ENCODE measurements at places on chromosomes 13 and 19.

DNA sequence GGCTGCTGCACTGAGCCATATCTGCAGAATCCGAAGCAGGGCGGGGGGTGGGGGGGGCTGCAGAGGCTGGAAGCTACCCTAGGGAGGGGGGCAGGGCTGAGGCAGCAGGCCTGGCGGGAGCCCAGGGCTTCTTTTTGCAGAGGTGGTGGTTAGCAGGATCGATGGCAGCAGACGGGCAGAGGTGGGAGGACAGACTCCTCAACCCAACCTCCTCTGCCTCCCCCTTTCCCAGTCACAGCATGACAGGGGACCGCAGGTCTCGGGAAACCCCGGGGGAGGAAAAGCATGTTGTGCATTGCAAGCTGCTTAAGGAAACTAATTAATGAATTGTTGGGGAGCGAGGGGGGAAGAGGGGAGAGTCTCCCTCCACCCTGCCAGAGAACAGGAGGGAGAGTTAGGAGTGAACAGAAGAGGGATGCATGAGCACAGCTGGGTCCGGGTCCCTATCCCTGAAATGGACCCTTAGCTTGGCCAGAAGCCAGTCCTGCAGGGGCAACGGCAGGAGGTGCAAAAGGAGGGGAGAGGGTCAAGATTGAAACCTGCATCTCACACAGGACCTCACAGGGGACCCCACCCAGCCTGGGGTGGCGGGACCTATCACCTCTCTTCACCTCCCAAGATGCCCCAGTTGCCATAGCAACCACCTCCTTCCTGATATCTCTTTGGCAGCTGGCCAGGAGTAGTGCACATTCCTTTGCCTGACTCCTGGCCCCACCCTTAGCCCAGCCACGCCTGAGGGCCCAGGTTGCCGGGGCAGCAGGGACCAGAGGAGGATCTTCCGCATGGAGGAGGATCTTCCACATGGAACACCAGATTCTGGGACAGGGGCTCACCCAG lies 1.8 kb downstream of the FXYD7 start:
- no peak for DNase-seq

- no peak for DNase-seq
Measured at GRCh38 chr13:76148374-76148773, 512.2 kb downstream of the LMO7 start.

DNA sequence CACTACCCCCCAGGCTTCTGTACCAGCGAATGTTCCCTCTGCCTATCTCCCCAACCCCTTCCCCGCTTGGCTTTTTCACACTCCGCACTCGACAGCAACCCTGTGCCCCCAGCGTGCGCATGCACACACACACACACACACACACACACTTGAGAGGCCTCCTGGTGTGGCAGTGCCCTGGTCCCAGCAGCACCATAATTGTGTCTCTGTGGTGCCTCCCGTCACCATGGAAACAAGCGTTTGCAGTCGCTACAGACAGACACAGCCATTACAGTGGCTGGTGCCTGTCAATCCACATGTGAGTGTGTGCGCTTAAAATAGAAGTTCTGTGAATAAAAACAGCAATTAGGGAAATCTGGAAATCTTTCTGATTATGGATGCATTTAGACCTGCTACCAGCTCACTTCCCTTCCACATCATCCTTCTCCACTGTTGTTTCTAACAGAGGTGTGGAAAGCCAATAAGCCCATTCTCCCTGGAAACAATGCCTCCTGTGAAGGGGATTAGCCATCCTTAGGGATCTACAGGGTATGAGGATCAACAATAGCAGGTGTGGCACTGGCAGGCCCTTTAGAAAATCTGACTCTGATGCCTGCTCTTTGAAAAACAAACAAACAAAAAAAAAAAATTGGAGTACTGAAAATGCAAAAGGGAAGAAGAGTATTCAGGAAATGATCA lies 146.3 kb downstream of the DCLK1 start:
- DNase-seq: no peak

GRCh38 chr19:38072776-38073750 lies 151.0 kb downstream of the DPF1 start:
- DNase-seq: no peak

GRCh38 chr13:114142640-114143490 lies 10.4 kb upstream of the RASA3 start:
- DNase-seq: no peak

GRCh38 chr19:42250666-42251531 lies 4.0 kb downstream of the ERF start:
- peak; percentile 45 for DNase-seq

GRCh38 chr13:18948012-18948663 lies 233.5 kb downstream of the TUBA3C start:
- no peak for DNase-seq

DNA sequence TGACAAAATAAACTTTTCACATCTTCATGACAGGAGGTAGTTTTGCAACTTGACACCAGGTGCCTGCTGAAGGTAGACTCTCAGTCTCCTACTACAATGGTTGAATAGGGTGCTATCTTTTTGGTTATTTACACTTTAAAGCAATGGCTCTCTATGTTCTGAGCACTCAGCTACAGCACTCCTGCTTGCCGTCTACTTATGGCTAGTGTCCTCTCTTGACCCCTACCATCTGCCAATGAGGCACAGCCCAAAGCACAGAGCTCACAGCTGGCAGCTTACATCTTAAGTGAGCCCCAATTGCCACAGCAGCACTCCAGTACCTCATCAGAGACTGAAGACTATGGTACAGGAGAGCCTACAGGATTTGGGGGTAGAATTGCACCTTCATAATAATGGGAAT lies 11.4 kb downstream of the ZNF708 start:
- DNase-seq: no peak

GRCh38 chr13:35736876-35737275 lies 260.4 kb upstream of the MAB21L1 start:
- DNase-seq: no peak

- no peak for DNase-seq
Measured at GRCh38 chr13:95745289-95745688, 68.3 kb downstream of the DNAJC3 start.

DNA sequence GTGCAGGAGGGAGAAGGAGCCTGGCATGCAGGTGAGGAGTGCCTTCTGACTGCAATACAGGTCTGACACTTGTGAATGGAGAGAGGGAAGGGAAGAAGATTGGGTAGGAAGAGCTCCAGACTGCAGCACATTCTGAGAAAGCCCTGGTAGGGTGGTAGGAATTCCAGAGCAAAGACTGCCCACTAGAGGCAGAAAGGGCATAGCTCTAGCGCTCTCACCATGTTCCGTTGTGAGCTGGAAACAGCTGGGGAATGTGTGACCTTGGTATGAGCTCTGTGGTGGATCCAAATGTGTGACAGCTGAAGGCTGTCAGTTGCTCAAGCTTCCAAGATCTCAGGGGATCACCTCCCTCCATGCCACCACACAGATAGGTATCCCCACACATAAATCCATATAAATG lies 2.9 kb upstream of the MTUS2 start:
- no peak for DNase-seq

DNA sequence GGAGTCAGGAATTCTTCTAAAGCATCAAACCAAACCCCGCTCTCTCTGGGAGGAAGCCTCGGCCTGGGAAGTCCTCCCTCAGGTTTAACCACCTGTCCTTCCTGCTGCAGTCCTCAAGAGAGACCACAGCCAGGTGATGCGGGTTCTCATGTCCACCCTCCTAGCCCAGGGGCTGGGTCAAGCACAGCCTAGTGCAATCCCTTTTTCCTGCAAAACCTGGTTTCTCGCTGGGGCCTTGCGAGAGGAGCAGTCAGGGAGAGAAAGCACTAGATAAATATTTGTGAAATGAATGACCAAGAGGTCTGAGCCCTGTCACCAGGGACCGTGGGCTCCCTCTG lies 2.4 kb downstream of the SLC8A2 start:
- DNase-seq: no peak

GRCh38 chr13:49633710-49634109 lies 5.4 kb downstream of the ARL11 start:
- DNase-seq: no peak

DNA sequence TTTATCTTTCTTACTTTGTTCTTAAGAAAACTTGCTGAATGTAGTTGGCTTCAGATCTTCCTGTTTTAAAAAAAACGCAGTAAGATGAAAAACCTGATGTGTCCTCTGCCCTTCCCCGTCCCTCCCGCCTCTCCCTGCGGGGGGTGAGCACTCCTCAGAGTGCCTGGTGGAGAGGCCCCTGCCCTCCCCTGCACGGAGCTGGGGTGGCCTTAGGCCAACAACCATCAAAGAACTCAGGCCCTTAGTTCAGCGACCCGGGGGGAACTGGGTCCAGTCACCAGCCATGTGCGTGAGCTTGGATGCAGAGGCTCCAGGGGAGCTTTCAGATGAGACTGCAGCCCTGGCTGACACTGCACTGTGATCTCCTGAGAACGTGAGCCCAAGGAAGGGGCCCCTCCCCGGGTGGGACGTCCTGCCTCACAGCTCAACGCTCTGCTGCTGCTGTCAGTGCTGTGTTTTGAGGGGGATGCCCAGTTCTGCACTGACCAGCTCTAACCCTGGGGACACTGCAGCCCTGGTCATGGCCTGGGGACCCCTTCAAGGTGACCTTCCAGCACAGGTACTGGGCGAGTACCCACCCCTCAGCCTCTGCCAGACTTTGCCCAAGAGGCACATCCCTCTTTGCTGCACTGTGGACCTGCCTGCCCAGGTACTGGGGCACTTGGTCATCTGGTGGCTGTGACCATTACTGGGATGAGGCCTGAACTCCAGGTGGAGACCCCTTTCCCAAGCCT lies 42.7 kb downstream of the ANKRD10 start:
- DNase-seq: no peak

DNA sequence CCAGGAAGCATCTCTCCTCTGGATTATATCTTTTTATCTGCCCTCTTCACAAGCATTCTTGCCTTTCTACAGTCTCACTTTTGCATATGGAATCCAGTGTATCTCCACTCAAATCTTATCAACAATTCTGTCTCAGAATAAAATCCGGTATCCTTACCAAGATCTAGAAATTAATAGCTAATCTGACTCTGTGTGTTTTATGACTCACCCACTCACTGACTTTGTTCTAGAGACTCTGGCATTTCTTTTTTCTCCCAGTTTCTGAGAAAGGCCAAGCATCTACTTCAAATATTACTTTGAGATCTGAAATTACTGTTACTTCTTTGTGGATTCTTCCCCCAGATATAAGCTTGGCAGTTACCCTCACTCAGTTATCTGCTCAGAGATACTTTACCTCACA lies 913.5 kb upstream of the ATXN8OS start:
- no peak for DNase-seq

DNA sequence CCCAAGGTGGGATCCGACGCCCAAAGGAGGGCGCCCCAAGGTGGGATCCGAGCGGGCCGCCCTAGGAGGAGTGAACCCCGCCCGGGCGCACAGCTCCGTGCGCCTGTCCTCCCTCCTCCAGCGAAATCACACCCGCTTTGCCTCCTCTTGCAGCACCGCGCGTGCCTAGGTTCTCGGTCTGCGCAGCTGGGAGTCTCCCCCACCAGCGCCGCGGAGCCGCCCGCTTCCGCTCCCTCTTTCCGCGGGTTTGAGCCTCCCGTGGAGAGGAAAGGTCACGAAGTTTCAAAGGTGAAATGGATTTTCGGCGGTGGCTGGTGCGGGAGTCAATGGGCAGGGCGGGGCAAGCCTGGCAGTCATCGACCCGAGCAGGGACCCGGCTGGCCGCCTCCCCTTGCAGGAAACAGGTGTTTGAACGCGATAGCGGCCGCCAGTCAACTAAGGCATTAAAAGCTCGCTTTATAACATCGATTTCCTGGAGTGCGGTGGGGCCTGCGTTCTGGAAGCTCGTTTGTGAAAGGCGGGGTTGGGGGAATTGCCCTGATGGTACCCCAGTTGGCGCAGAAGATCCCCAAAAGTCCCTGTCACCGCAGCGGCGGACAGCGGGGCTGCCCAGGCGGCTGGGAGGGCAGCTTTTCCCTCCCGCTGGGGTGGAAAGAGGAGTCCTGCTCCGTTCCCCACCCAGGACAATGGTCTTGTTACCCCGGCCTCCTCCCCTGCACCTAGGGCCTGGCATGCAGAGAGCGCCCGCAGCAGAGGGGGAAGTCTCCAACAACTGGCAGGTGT lies 9.0 kb upstream of the SOX1 start:
- no peak for DNase-seq

DNA sequence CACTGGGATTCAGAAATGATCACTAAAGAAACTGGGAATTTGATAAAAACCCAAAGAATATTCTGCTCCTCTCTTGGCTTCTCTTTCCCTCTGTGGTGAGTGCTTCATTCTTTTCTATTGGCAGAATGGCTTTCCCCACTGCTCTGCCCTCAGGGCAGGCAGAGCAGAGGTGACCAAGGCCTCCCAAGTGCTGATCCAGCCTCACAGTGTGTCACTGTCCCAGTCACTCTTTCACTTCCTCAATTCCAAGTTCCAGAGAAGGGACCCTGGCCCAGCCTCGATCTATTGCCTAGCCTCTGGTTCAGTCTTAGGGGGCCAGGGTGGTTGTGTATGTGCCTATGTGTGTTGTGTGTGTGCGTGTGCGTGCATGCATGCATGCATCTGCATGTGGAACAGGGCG lies 180.6 kb upstream of the TMTC4 start:
- no peak for DNase-seq

DNA sequence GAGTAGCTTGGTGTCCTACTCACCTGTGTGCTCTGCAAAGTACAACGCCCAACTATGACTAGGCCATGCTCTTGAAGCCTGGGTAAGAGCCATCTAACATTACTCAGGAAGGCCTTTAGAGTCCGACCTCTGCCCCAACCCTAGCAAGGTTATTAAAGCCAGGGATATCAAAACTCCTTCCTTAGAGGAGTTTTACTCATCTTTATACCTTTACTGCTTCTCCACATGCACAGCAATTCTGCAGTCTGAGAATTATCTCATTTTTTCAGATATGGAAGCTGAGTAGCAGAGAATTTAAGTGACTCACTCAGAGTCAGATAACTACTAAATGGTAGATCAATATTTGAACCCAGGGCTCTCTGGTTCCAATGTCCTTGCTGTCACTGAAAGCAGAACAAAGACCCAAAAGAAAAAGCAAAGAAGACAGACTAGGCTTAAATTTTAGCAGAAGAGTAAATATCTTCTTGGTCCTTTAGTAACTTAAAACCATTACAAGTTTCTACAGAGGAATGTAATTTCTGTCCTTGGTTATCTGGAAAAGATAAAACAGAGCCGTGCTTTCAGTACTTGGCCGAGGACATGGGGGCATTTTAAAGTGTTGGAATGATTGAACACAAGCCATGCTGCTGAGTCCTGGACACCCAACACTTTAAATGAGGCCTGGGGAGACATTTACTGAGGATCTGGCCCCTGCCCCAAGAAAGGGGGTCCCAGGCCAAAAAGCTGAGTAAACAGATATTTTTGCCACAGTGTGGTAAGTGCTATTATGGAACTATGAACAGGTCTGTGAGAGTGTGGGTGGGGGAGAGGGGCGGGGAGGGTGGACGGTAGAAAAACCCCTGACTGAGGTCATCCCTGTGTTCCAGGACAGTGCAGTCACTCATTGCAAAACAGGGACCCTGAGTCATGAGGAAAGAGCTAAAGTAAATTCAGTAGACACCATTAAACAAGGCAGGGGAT lies 18.4 kb upstream of the KPNA3 start:
- DNase-seq: peak; percentile 64

- peak; percentile 54 for DNase-seq
Measured at GRCh38 chr19:34145741-34146202, 26.5 kb upstream of the LSM14A start.
